ENCODE measurements at places on chromosomes 3 and 15.

- DNase-seq = no peak
These were observed 10.4 kb upstream of the MME start for GRCh38 chr3:155069729-155070128.

GRCh38 chr3:129051871-129052340 lies 8.7 kb upstream of the GP9 start:
- DNase-seq = no peak

DNA sequence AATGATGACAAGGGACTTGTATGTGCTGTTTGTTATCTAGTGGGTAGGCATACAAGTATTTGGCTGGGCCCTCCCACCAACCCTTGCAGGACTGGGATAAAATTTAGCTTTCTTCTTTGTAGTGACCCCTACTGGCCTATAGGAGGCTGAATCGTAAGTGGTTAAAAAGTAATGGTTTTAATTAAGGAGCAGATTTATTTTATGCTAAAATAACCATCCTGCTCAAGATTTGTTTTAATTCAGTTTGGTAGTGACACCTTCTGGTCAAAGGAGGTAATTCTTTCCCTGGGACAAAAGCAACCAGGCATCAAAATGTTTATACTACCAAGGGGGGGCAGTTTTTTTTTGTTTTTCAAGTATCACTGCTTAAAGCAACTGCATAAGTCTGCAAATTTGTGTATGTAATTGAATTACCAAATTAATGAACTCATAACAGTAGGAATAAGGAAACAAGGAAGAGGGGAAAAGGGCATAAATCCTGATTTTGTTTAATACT lies 70.7 kb downstream of the TOP2B start:
- DNase-seq = no peak

DNA sequence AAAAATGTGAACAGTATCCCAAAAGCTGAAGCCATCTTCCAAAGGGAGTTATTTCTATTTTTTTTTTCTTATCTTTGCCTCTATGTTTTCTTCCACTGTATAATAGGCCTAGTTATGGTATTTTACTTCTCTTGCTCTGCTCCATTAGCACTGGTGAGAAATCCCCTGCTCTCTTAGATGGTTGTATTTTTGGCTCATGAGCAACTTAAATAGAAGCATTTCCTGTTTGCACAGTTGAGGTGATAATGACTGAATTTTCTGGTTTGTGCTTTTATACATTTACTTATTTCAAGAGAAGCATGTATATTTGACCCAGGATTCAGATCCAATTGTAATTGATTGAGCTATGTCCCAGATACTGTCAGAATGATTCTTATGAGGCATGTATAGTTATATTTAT lies 61.6 kb upstream of the CD200R1L start:
- no peak for DNase-seq

DNA sequence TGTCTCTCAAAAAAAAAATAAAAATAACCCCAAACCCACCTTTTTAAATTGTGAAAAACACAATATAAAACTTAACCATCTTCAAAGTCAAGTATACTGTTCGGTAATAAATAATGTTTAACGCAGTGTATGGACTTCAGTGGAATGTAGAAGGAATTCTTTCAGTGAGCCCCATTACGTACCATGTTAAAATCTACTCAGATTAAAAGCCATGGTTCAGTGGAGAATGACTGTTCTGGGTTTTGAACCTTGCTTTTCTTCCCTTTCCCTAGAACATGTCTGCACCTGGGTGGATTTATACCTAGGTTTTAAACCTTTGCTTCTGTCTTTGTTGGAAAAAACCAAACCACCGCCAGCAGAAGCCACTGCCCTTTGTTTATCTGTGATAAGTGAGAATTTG lies 27.5 kb downstream of the DAG1 start:
- DNase-seq = no peak

- DNase-seq = no peak
These were observed 13.4 kb downstream of the STT3B start for GRCh38 chr3:31546162-31546561.

DNA sequence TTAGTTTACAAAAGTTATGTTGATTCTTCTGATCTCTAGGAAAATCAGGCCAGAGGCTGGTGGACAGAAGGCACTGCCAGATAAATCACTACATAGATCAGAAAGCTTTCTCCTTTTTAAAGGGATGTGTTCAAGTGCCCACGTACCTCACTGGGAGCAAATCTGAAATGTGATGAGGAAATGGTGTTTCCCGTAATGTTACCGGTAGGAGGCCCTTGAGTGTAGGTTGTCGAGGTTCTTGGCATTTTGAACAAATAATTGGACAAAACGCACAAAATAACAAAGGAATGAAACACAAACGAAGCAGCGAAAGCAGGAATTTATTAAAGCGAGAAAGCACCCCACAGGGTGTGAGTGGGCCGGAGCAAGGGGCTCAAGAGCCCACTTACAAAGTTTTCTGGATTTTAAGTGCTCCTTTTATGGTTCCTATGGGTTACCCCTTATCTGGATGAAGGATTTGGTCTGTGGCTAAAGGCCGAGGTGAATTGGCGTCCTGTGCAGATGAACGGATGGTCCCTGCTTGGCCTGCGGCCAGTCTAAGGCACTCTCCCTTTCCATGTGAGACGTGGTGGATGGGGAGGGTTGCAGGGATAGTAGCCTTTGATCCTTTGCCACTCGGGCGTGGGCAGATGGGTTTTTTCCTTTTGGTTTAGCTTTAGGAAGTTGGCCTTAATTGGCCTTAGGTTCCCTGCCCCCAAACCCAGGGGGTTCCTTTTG lies 1.0 kb downstream of the SNX1 start:
- DNase-seq = no peak

- no peak for DNase-seq
These were observed 28.7 kb downstream of the PFN2 start for GRCh38 chr3:149941946-149942345.

- no peak for DNase-seq
These were observed 26.6 kb downstream of the SLC28A1 start for GRCh38 chr15:84910928-84911623.

- no peak for DNase-seq
These were observed 4.7 kb downstream of the EHD4 start for GRCh38 chr15:41967506-41968206.

GRCh38 chr15:91225741-91226140 lies 125.7 kb downstream of the SV2B start:
- DNase-seq = no peak

Measured in glutamatergic neuron (in vitro differentiated cells).